ENCODE measurements at places on chromosomes 6 and 20. TPM values are rescaled to one million over a fixed set of nuclear protein-coding genes. Genes with fewer than 3 reads are reported as not detected.

- DNase-seq, result no peak
These were observed 218.6 kb downstream of the PKHD1 start for GRCh38 chr6:51868591-51869355.

BPIFB4 gene
- not detected for total RNA-seq

- no peak for DNase-seq
These were observed 89.2 kb downstream of the FAM83B start for GRCh38 chr6:54935739-54936138.

GRCh38 chr20:37873884-37874283 is 29.0 kb upstream of the VSTM2L start:
- no peak for DNase-seq

DNA sequence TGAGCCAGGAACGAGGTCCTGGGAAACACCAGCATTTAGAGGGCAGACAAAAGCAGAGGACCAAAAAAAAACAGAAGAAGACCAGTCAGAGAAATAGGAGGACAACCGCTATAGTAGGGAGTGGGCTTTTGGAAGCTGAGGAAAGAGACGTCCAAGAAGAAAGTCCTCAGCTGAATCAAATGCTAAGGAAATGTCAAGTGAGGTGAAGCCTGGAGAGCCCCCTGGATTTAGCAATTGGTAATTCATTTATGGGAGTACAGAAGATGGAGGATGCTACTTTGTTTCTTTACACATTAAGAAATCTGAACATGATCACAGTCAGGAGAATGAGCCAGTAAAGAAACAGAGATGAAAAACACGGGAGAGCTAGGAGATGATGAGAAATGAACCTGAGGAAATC is 41.1 kb downstream of the LRP11 start:
- DNase-seq, result no peak

- no peak for DNase-seq
These were observed 743.3 kb upstream of the CHD6 start for GRCh38 chr20:42361402-42361970.

DNA sequence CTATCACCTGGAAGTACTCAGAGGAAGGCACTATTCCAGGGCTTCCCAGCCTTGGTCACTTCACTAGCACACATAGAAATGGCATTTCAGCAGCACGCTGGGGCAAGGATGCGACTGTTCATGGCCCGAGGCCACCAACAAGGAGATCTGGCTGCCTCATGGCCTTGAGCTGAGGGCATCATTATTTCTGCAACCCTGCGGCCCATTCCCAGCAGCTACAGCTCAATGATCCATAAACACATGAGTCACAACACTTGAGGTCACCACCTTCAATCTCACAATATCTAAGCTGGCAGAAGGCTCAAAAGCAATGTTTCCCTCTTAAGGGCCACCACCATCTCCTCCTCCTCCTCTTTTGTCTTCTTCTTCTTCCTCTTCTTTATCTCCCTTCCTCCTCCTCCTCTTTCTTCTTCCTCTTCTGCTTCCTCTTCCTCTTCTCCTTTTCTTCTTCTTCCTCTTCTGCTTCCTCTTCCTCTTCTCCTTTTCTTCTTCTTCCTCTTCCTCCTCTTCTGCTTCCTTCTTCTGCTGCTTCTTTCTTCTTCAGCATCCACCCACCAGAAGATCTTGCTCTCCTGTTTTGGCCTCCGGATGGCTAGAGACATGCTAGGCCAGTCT is 382.9 kb upstream of the CNR1 start:
- DNase-seq, result no peak

GRCh38 chr6:53029257-53029656 is 34.2 kb upstream of the GSTA4 start:
- no peak for DNase-seq
